ENCODE measurements at places on chromosomes 6 and 20. TPM values are rescaled to one million over a fixed set of nuclear protein-coding genes. Genes with fewer than 3 reads are reported as not detected.

- DNase-seq = no peak
Observed at GRCh38 chr6:142413111-142413510, 111.3 kb downstream of the ADGRG6 start.

Gene SMIM8
- total RNA-seq = 5.5 TPM

Gene CAGE1
- not detected for total RNA-seq

DNA sequence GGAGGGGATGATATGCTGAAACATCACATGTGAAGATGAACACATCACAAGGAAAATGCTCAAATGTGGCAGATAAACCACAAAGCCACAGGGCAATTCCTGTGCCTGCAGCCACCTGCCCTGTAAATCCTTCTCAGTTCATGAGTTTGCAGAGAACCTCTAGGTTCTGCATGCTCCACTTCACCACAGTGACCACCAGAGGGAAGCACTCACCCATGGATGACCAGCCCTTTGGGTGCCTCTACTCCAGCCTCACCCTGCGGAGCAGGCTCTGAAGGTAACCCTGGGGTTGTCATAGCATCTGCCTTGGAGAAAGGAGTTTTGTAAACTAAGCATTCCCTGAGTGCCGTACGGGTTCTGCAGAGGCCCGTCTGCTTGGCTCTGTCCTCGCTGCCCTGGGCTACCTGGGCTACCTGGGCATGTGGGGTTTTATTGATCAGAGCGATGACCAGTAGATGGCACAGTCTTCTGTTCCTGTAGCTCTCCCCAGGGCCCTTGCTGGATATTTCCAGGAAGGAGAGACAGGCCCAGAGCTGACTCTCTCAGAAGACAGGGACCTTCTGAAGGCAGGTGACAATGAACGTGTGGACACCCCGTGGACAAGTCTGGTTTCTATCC, 31.7 kb upstream of the CST1 start:
- DNase-seq = no peak

GRCh38 chr20:20939006-20939405, 167.2 kb downstream of the LINC00237 start:
- DNase-seq = no peak

Data from esophagus squamous epithelium (tissue), 5 donors.